Cardiac fibroblast (primary cell): ENCODE measurements at places on chromosomes 16 and 17.
A peak's percentile ranks its signal among the peaks of the same experiment; 100 is the strongest.

- DNase-seq: no peak
Measured at GRCh38 chr16:24721830-24722238, 7.6 kb upstream of the TNRC6A start.

DNA sequence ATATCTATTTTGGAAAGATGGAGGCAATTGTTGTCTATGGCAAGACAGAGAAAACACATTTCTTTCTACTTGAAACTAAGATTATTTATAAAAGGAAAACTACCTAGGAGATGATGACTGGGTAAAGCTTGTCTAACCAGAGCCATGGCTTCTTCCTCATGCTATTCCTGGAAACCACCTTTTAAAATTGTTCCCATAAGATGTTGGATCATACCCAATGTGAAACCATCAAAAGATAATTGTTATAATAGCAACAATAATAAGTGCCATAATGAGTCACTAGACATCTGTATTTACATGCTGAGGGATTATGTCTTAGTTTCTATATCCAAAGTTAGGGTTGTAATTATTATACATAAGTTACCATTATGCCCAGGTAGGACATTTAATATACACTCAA is 428.4 kb downstream of the KCNJ2 start:
- DNase-seq: no peak

GRCh38 chr16:3576211-3576610 is 992 bp downstream of the NLRC3 start:
- no peak for DNase-seq

GRCh38 chr17:48500435-48501426 is 30.1 kb downstream of the HOXB1 start:
- peak; percentile 50 for DNase-seq

GRCh38 chr16:56777482-56777881 is 47.6 kb downstream of the NUP93 start:
- no peak for DNase-seq

- no peak for DNase-seq
Measured at GRCh38 chr17:48554412-48555257, 9.7 kb upstream of the HOXB2 start.

GRCh38 chr16:80790751-80791150 is 13.6 kb downstream of the CDYL2 start:
- no peak for DNase-seq

DNA sequence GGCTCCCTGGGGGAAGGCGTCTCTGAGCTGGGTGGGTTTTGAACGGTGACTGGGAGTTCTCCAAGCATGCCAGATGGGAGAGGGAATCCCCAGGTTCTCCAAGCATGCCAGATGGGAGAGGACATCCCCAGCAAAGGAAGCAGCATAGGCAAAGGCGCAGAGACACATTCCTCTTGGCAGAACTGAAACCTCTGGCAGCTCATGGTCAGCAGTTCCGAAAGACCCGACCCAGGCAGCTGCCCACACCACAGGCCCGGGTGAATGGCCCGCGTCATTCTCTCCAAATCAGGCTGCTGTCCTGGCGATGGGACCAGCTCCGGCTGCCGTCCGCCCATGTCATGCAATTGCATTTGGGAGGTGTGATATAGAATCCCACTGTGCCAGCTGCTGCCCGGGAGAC is 8.0 kb downstream of the ZNF469 start:
- no peak for DNase-seq

- no peak for DNase-seq
Measured at GRCh38 chr16:51440131-51440889, 289.2 kb upstream of the SALL1 start.

DNA sequence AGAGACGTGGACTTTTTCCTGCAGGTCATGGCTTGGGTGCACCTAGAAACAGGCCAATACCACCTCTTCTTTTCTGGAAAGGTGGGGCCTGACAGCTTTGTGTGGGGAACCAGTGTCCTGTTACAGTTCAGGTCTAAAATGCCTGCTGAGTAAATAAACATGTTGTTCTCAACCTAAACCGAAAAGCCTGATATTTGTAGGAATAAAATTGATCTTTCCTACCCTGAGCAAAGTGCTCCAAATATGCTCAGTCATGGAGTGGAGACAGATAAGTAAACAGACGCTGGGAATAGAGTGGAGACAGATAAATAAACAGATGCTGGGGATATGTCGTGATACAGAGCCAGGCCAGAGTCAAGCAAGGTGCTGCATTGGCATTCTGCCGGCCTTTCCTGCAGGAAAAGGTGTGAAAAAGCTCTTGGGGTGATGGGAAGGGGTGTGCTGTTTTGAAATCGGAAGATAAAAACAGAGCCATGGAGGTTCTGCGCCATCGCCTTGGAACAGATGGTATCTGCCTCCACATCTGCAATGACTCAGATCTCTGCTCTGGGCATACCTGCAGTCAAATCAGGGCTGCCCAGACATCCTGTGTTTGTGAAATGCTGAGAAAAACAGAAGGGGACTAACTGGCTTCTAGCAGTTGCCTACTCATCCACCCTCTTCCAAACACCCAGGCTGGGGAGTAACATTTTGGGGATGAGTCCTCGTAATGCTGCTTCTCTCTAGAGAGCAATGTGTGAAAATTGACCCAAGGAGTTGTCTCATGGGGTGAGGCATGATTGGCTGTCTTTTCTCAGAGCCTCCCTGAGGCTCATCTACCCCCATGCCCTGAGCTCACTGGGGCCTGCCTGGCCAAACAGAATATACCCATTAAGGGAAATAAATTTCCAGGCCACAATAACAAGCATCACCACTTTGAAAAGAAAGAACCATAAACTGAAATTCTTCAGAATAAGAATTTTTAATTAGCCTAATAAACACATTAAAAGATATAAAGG is 16.8 kb upstream of the TRPV2 start:
- no peak for DNase-seq

- DNase-seq: no peak
Measured at GRCh38 chr16:4826526-4826925, 20.6 kb downstream of the GLYR1 start.

GRCh38 chr16:1550069-1550468 is 16.6 kb downstream of the TMEM204 start:
- DNase-seq: no peak

- DNase-seq: no peak
Measured at GRCh38 chr17:72693151-72693878, 399.2 kb downstream of the SLC39A11 start.

- no peak for DNase-seq
Measured at GRCh38 chr16:82651921-82652601, 25.3 kb downstream of the CDH13 start.
